ENCODE measurements at places on chromosomes 7 and 10.

GRCh38 chr7:50793120-50793946 lies 10.6 kb upstream of the GRB10 start:
- DNase-seq, result no peak

DNA sequence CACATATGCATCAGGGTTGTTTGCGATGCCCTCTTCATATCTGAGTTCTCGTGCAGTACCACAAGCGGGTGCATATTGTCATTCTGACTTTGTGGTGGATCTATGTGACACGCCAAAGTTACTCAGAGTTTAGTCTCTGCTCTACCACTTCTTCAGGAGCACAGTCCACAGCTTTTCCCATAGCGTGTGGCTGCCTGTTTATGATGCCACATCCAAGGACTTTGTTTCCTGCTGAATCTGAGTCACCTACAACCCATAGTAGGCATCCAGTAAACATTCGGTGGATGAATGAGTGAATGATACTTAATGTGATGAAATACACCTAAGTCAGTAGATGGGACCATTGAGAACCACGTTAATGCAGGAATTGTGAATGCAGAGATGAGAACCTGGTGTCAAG lies 15.0 kb downstream of the ADRA2A start:
- no peak for DNase-seq

- no peak for DNase-seq
Measured at GRCh38 chr7:15682751-15683245, 3.7 kb downstream of the MEOX2 start.

GRCh38 chr10:34480345-34480744 lies 334.8 kb downstream of the PARD3 start:
- DNase-seq, result no peak
